ENCODE measurements at places on chromosomes 2 and 18.
A peak's percentile ranks its signal among the peaks of the same experiment; 100 is the strongest.

- no peak for DNase-seq
Observed at GRCh38 chr18:37456395-37456794, 109.2 kb downstream of the CELF4 start.

DNA sequence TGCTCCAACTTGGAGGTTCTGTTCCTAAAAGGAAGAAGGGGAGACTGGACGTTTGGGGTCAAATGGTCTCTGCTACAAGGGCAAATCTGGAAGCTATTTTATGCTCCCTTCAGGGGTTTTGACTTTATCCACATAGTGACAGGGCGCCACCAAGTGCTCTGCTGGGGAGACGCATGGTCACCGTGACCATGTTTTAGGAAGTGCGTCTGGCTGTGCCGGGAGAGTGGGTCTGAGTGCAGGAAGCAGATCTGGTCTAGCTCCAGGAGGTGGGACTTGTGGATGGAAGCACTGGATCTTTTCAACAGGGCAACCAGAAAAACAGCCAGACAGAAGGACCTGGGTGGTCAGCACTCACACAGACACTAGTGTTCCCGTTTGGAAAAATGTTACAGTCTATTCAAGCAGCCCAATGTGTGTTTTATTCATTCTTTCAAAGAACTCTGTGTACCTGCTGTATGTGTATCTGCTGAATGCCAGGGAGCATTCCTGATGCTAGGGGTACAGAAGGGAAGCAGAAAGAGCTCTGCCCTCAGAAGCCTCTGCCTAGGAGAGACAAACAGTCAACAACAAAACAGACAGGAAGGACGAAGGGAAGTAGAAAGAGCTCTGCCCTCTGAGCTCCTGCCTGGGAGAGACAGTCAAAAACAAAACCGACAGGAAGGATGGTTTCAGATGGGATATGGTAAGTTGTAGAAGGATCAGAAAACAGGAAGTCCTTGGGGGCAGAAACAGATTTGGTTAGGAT lies 14.3 kb downstream of the IMPA2 start:
- DNase-seq = peak; percentile 89

- no peak for DNase-seq
Observed at GRCh38 chr18:8052237-8052701, 485.2 kb downstream of the PTPRM start.

- no peak for DNase-seq
Observed at GRCh38 chr18:78995740-78996395, 16.2 kb downstream of the SALL3 start.

DNA sequence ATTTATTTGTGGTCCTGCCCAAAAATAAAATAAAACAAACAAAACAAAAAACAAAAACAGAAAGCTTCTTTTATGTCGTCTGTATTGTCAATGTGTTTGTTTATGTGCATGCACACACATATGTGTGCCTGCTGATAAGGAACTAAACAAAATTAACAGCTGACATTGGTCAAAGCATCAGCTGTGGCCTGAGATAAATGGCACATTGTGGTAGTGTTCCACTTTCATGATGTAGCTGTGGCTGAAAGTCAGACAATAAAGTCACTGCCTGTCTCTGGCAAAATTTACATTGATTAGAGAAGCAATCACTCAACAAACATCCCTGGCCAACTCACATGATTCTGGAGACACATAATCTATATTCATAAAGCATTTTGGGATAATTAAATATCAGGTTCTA lies 203.4 kb upstream of the PIK3C3 start:
- no peak for DNase-seq

- peak; percentile 43 for DNase-seq
Observed at GRCh38 chr18:46555724-46556123, 101.3 kb downstream of the LOXHD1 start.

- no peak for DNase-seq
Observed at GRCh38 chr2:158795195-158795924, at the start of gene DAPL1. Gene DAPL1, plus strand, starts transcription at chr2:158795317. Its CDS starts 56 bp downstream, at chr2:158795373.

DNA sequence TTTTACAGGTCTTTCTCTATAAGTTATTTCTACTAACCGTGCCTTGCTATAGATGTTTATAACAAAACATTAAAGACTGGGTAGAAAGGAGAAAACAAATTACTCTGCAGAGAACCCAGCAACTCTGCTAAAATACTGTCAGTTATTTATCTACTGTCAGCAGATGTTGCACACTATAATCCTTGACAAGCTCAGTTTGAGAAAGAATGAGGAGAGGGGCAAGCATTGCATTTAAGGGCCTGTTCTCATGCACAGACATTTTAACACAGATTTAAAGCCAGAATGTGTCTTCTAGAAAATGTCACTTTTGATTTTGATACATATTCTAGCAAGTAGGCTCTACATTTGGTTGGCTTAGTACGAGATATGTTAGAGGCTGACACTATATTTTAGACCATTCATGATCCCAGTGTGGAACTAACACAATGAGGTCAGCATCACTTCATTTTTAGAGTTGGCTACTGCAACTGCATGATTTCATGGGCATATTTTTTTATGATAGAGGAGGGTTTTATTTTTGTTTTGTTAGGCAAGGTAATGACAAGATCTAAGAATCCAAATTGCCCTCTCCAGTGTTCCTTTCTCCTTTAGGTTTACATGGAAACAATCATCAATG lies 516.4 kb downstream of the ZEB2 start:
- DNase-seq = peak; percentile 59

All from erythroblast (primary cell).